ENCODE measurements at places on chromosomes 7 and 10.

- DNase-seq, result no peak
Observed at GRCh38 chr7:104530251-104530650, 201.8 kb downstream of the LHFPL3 start.

DNA sequence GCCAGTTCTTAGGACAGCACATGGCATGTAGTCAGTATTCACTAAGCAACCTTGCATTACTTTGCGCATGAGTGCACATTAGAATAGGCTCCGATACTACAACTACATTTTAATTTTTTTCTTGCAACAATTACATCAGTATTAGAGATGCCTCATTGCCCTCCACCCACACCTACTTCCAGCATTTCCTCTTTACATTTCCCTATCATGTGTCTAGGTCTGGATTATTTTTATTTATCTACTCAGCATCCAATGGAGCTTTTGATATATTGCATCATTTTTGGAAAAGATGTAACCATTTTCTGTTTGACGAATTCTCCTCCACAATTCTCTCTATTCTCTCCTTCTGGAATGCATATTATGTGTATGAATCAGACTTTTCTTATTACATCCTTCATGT lies 258.2 kb upstream of the GLI3 start:
- DNase-seq, result no peak

- DNase-seq, result no peak
Observed at GRCh38 chr7:27235387-27236311, 7.0 kb upstream of the EVX1 start.

DNA sequence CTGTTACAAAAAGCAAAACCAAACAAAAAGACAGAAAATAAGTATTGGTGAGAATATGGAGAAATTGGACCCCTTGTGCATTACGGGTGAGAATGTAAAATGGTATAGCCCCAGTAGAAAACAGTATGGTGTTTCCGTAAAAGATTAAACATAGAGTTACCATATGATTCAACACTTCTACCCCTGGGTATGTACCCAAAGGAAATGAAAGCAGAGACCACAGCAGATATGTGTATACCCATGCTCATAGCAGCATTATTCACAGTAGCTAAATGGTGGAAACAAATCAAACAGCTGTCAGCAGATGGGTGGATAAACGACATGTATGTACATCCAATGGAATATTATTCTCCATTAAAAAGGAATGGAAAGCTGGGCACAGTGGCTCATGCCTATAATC lies 42.4 kb downstream of the STARD3NL start:
- DNase-seq, result no peak

- DNase-seq, result no peak
Observed at GRCh38 chr10:61899663-61899996, 1.9 kb upstream of the ARID5B start.

- no peak for DNase-seq
Observed at GRCh38 chr10:47112612-47113011, 187.4 kb upstream of the GDF10 start.

- DNase-seq, result no peak
Observed at GRCh38 chr10:131964298-131964697, 17.4 kb downstream of the BNIP3 start.

DNA sequence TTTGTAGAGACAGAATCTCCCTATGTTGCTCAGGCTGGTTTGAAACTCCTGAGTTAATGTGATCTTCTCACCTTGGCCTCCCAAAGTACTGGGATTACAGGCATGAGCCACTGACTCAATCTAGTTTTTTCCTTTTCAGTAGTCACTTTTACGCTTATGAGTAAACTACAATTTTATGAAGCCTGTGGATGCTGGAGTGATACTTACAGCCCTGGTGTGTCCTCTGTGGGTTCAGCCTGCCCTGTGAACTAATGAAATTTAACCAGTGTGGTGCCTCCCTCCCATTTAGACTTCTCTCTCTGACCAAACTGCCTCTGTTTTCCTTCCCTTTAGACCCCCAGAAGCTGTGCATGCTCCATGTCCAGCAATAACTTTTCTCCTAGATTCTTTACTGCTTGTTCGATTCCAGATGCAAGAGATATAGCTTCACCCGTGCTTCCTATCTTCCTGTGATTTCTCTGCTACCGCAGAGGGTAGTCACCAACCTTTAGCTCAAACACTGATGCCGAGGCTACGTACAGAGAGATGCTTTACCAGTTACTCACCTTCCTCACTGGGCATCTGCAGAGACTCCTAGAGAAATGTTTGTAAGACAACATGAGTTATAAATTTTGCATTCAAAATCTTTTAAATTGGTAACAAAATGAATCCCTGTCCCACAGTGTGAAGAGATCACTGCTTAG lies 90.8 kb downstream of the KIAA1217 start:
- no peak for DNase-seq

DNA sequence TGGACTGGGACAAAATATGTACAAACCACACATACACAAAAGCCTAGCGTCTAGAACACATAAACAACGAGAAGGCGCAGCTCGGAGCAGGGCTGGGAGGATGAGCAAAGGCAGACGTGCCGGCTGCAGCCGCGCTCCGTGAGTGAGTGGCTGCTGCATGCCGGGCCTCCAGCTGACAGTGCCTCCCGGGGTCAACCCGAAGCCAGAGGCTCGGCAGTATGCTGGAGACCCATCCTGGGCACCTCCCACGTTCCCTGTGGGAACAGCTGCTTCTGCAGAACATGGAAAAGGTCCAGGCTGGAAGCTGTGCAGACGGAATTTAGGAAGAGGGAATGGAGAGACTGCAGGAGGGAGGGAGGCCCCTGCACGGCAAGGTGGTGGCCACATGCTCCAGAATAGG lies 3.6 kb upstream of the GPR146 start:
- no peak for DNase-seq

DNA sequence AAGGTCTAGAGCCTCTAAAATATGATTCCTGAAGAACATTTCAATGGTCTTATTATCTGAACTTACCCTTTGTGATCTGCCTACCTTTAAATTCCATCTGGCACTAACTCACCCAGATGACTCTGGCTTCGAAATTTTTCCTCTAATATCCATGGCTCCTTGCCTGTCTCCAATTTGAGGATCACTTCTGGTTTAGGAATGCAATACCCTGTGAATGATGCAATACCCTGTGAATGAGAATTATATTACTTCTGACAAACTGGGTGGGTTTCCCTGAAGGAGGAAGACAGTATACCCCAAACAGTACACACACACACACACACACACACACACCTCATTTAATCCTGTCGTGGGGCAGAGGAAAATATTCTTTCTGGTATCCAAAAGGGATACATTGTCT lies 115.3 kb downstream of the ZNF33B start:
- no peak for DNase-seq

GRCh38 chr7:146414937-146415336 lies 298.3 kb downstream of the CNTNAP2 start:
- no peak for DNase-seq

DNA sequence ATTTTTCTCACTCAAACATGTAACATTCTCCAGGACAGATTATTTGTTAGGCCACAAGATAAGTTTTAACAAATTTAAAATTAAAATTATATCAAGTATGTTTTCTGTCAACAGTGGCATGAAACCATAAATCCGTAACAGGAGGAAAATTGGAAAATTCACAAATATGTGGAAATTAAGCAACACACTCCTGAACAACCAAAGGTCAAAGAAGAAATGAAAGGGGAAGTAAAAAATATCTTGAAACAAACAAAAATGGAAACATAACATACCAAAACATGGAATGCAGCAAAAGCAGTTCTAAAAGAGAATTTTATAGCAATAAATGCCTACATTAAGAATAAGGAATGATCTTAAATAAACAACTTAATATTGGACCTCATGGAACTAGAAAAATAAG lies 147.3 kb downstream of the ZEB1 start:
- DNase-seq, result no peak

DNA sequence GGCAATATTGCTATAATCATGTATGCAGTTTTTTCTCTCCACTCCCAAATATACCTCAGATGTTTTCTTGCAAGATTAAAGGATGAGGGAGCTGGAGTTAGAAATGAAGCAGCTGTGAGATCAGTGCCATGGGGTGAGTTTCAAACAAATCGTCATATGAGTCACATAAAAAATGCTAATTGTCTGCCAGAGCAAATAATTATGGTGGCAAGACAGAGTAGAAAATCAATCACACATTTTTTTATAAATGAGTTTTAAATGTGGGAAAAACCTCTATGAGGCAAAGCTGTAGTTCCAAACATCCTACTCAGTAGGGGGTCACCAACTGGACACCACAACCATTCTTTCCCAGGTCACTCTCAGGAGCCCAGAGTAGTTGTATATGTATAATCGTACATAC lies 55.3 kb downstream of the CH25H start:
- DNase-seq, result no peak

GRCh38 chr7:28700790-28701203 lies 257.3 kb downstream of the TRIL start:
- DNase-seq, result no peak

DNA sequence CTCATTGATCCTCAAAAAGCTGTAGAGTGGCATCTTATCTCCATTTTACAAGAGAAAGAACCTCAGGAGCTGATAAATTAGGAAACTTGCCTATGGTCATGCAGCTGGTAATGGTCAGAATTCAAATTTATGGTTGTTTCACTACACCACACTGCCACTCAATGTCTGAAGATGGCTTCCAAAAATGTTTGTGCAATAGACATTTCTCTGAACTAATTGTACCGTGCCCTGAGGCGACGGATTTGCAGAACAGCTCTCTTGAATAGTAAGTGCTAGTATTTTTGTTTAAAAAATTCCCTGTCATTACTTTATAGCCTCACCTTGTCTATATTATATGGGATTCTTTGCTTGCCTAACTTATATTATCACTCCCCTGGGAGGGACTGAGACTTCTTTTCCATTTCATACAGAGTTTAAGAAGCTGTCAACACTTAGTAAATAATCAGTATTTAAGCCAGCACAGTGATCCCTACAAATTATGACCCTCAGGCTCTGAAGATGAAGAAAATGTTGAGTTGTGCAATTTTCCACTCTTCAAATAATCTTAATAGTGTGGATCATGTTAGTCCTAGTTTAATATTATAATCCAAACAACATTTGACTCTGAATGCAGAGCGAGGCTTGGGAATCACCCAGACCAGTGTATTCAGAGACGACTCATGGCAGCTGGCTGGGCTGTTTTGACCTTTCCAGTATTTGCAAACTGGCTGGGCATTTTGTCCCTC lies 346.6 kb downstream of the PTEN start:
- no peak for DNase-seq

GRCh38 chr10:1148855-1149605 lies 92.8 kb downstream of the WDR37 start:
- no peak for DNase-seq

- no peak for DNase-seq
Observed at GRCh38 chr7:108076156-108076555, 54.0 kb downstream of the LAMB4 start.

DNA sequence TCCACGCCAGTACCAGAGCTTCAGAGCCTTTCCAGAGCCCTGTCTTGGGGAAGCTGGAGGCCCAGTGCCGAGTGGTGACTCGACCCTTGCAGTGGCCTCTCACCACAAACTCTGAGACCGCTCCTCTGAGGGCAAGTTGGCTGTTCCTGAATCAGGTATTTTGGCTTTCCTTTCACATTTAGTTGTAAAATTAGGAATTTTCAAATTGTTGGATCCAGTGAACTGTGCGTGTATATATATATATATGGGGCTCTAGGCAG lies 128.7 kb upstream of the UNC5B start:
- no peak for DNase-seq

- no peak for DNase-seq
Observed at GRCh38 chr10:61042533-61042932, 98.5 kb upstream of the RHOBTB1 start.

- no peak for DNase-seq
Observed at GRCh38 chr10:30420266-30420665, 13.7 kb upstream of the MAP3K8 start.

DNA sequence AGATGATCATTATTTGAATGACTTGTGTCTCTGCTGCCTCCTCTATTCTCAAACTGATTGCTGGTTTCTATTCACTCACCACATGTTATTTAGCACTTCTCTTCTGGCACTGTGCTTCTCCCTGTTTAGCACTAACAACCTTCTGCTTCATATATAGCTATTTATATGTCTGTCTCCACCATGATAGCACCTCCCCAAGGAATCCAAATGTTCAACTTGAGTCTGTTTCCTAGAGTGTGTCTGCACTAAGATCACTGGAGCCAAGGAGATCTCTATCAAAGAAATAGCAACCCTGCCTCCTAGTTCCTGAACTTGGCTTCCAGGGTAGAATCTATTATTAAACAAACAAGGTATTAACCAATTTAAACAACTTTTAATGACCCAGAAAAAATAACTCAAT lies 104.5 kb downstream of the CYP26A1 start:
- no peak for DNase-seq

- no peak for DNase-seq
Observed at GRCh38 chr7:30865821-30866220, 45.8 kb upstream of the AQP1 start.

DNA sequence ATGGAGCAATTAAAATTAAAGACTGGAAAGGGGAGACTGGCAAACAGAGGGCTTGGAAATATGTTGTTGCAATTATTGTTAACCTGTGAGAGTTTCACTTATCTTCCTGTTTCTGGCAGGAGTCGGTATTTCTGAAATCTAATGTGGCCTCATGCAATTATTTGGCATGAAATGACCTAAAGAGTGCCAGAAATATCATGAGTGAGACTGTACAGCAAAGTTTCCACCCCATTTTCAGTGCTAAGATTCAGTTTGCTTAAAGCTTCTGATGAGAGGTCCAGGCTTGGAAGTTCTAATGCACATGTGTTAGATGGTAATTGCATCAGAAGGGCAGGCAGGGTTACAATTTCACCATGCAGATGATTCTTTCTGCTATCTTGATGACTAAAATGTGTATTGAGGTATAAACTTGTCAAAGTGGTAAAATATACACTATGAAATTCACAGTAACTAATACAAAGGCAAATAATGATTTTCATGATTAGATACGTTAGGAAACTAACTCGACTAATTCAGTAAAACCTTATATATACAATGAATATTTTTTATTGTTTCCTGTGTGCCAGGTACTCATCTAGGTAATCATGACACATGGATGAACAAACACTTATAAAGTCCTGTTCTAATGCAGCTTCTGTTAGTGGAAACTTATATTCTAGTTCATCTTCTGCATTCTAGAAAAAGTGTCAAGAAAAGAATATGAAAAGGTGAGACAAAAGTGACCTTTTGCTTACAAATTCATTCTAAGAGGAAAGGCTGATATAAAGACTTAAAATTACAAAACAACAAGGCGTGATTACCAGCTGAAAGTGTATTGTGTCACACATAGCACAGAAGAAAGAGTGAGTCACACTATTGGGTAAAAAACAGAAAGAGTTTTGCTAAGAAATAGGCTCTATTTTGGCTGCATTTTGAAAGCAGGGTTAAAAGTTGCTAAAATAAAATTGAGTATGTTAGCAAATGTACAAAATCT lies 533.4 kb upstream of the SEMA3D start:
- DNase-seq, result no peak

DNA sequence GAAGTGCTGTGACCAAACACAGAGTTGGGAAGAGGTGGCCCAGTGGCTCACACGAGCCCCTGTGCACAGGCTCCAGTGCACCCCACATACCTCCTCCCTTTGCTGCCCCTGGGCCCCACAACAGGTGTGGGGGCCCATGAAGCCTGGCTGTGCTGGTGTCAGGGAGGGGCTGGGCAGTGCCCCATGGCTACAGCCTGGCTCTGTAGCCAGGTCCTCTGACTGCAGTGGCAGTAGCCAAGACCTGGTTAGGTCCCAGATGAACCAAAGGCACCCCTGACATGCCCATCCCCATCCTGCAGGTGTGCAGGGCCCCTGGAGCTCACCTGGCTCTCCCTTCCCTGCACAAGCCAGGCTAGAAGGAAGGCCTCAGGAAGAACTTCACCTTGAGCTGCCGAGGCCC lies 176.3 kb downstream of the GRID1 start:
- DNase-seq, result no peak

Data from stimulated activated CD4-positive, alpha-beta T cell treated with anti-CD3 and anti-CD28 coated beads, TNF-alpha, amount 100 ng/mL, for 48 hours (primary cell).